Stimulated activated CD4-positive, alpha-beta T cell treated with anti-CD3 and anti-CD28 coated beads, Interleukin-4, amount 100 ng/mL, for 4 hours (primary cell): ENCODE measurements at places on chromosomes 5 and 9.

GRCh38 chr9:77725820-77726219 lies 77.7 kb upstream of the GNA14 start:
- no peak for DNase-seq

GRCh38 chr5:1768283-1769000 lies 31.2 kb downstream of the MRPL36 start:
- no peak for DNase-seq

DNA sequence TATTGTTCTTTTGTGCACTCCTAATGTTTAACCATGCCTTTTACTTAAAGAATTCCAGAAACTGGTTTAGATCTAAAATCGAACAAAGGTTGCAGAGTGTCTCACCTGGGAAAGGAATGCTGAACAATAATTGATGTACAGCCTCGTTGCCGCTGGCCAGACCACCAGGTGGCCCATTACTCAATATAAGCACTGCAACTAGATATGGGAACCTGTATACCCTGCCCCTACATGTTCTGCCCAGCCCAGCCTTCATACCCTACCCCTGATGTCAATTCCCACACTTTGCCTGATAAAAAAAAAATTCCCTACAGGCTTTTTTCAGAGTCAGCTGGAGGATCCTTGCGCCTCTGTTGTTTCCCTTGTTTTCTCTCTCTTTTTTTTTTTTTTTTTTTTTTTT lies 13.8 kb downstream of the HINT1 start:
- DNase-seq, result no peak

- no peak for DNase-seq
Measured at GRCh38 chr5:11182441-11183080, 421.5 kb upstream of the DAP start.

DNA sequence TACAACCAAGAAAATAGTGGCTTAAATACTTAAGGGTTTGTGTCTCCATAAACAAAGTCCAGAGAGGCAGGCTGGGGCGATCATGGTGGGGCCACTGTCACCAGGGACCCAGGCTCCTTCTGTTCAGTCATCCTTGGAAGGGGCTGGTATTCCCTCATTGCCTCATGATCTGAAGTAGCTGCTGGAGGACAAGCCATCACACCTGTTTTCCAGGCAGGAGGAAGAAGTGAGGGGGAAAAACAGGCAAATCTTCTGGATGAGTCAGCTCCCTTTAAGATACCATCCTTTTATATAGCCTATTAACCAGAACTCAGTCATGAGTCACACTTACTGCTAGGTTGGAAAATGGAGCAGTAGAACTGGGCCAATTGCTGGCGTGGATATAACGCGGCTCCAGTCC lies 92.3 kb downstream of the DAP start:
- no peak for DNase-seq

GRCh38 chr5:53035868-53036381 lies 46.8 kb downstream of the ITGA2 start:
- no peak for DNase-seq

GRCh38 chr9:16171911-16172310 lies 619.1 kb downstream of the CCDC171 start:
- no peak for DNase-seq

GRCh38 chr5:53490747-53491146 lies 10.3 kb downstream of the FST start:
- no peak for DNase-seq

- DNase-seq, result no peak
Measured at GRCh38 chr9:133889584-133890301, 102.4 kb downstream of the VAV2 start.

- DNase-seq, result no peak
Measured at GRCh38 chr5:169408731-169409130, 107.8 kb upstream of the SLIT3 start.

GRCh38 chr5:158792976-158793375 lies 306.7 kb downstream of the EBF1 start:
- DNase-seq, result no peak

DNA sequence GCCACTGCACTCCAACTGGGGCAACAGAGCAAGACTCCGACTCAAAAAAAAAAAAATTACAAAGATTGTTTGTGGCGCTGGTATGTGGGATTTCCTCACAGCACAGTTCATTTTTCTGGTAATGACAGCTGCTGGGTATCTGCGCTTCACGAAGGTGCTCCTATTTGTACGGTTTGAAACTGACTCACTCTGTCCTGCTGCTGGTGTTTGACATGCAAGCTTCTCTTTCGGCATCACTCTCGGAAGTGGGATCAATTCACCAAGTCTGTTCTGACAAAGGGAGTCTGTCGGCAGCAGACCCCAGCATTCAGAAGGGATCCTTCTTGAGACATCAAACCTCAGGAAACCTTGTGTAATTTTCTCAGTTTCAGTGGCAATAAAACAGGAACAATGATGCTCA lies 26.3 kb downstream of the MAML1 start:
- DNase-seq, result no peak

GRCh38 chr5:81450940-81451339 lies 57.0 kb upstream of the ACOT12 start:
- no peak for DNase-seq

- no peak for DNase-seq
Measured at GRCh38 chr9:28922891-28923290, 1349.6 kb upstream of the C9orf72 start.

DNA sequence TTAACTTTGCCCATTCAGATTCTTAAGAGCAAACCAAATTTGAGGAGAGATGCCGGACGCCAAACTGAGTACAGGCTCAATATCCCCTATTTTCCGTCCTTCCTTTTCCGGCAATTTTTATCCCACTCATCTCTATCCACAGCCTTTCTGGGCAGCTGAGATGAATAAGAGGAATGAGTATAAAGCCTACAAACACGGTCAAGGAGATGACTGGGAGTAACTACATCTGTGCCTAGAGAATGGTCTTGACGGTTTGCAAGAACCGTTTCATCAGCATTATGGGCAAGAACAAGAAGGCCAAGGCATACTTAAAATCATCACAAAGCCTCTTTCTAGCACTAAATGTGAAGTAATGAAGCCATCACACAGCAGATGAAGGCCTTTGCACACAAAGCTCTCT lies 227.3 kb downstream of the DCP2 start:
- no peak for DNase-seq

- DNase-seq, result peak; percentile 22
Measured at GRCh38 chr5:16934123-16934522, 2.0 kb downstream of the MYO10 start.

DNA sequence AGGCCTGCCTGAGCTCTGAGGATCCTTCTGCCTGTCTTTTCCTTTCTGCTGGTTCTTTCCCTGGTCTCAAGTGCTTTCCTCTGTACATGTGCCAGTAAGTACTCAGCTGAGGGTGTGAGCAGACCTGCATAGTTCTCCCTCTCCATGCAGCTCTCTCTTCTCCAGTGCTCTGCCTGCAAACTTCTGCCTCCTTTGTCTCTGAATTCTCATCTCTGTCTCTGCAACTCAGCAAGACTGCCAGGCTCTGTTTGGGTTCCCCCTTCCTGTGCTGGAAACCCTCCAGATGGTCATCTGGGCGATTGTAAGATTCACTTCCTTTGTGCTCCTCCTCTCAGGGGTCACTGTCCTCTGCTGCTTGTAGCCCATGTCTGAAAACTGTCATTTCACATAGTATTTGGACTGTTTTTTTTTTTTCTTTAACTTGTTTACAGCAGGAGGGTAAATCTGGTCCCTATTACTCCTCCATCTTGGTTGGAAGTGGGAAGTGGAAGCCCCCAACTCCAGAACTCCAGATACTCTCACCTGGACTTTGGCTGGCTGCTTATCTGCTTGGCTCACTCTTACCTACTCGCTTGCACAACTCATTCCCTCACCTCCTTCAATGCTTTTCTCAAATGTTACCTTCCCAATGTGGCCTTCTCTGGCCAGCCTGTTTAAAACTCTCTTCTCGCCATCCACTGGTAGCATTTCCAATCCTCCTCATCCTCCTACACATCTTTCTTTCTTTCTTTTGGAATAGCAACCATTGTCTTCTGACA lies 175.3 kb upstream of the TBC1D2 start:
- DNase-seq, result no peak

GRCh38 chr5:74123929-74124328 lies 497.9 kb downstream of the ARHGEF28 start:
- DNase-seq, result no peak

DNA sequence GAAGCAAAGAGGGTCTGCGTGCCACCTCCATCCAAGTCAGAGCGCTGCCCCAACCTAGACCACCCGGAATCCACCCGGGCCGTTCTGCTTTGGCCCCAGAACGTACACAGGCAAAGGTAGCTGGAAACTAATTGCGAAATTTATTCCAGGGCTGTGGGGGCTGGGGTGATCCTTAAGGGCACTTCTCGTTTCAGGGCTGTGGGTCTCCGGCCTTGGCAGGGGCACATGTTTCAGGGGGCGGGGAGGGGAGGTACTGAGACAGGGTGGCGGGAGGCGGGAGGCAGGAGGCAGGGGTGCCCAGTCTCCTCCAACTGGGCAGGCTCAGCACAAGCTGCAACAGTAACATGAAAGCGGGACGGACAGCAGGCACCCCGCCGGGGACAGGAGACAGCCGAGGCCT lies 26.1 kb downstream of the NR5A1 start:
- DNase-seq, result no peak

GRCh38 chr5:52674815-52675545 lies 112.7 kb upstream of the ITGA1 start:
- no peak for DNase-seq

GRCh38 chr5:4639946-4640345 lies 500.2 kb upstream of the ADAMTS16 start:
- no peak for DNase-seq

DNA sequence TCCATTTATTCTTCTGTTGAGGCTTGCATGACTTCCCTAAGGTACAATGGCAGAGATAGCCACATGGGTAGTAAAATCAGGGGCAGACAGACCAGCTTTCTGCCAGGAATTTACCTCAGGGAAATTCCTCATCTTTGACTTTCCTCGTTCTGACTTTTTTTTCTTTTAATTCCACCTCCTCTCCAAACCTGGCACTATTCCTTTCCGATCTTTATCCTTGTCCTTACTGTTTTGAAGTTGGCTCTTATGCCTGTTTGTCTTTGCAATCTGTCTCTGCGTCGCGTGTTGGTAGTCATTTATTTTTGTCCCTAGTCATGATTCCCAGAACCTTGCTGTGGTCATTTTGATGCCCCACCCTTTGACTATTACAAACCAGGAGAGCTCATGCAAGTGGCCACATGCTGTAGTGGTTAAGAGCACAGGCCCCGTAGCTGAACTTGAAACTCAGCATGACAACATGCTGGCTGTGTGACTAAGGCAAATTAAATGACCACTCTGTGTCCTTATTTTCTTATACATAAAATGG lies 19.0 kb downstream of the TMC1 start:
- DNase-seq, result no peak

DNA sequence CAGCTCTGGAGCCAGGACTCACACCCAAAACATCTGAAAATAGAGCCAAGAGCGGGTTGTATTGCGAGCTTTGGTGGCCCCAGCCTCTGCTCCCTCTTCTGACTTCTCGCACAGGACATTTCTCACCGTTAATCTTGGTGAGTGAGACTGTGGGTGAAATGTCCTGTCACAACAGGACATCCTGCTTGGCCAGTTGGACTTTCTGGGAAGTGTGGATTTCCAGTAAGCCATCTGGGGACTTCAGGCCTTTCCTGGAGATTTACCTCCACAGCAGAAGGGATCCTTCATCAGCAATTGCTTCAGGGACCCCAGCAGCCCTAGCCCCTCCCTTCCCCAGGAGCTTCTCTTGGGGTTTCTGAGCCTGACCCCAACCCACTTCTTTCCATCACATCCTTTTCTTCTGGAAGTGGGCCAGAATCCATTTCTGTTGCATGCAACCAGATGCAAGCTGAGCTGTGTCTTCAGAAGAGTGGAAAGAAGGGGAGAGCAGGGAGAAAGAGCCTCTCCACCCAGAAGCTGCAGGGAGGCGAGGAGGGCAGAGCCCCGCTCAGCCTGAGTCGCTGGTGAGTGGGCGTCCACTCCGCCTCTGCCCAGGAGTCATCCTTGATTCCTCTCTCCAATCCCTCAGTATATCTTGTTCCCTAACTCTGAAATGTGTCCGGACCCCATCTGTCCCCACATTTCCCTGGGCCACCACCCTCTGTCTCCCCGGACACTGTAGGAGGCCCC lies 50.3 kb upstream of the GADD45G start:
- no peak for DNase-seq

DNA sequence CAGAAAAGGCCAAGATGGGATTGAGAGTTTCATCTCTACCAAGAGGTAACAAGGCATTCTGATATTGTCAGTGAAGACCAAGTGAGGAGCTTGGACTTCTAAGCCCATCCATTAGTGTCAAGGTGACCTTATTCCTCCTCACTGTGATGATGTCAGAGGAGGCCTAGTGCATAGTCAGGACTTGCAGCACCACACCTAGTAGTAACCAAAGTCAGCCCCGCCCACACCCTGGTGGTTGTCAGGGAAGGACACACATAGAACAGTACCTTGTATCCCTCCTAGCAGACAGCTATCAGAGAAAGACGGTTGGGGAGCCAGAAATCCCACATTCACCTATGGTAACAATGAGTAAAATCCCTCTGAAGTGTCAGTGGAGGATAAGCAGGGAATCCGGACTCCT lies 111.7 kb downstream of the AP3B1 start:
- DNase-seq, result no peak

DNA sequence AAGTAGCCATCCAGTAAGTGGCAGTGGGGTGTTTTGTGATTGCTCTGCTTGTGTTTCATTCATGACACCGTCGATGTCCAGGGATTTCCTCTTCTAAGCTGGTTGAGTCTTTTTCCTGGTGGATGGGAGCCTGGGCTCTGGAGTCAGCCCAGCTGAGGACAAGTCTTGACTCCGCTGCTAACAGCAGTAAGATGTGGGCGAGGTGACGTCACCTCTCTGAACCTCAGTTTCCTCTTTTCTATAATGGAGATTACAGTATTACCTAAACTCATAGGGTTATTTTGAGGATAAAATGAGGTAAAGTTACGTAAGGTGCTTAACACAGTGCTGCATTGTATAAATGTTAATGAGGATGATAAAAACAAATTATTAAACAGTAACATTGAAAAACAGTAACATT lies 21.3 kb downstream of the FGF1 start:
- no peak for DNase-seq

DNA sequence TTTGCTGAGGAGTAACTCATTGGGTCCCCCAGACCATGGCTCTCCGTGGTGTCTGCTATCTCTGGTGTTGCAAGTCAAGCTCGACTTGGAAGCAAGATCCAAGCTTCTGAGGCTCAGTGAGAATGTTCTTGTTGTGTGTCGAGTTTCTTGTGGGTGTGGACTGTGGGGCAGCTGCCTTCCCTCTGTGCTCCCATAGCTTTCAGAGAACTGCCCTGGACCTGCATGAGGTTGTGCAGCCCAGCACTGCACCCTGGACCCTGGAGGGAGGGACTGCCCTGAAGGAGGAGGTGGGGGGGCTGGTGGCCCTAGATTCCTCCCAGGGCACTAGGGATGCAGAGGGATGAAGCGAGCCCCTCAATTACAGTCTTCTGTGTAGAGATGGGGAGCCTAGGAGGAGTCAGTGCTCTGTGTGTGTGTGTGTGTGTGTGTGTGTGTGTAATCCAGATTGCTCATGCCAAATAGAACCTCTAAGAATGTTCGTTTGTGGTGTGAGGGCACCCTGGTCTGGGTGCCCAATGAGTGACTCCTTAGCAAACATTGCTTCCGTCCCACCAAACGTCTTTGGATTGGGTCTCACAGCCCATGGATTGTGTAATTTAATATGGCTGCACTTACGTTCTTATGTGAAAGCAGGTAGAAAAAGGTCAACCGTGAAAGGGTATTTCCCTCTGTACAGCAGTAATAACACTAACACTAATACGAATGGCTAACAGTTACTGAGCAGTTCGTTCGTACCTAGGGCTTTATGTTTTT lies 143.3 kb upstream of the LMX1B start:
- no peak for DNase-seq
